Upper lobe of left lung (tissue), 6 donors: ENCODE measurements at places on chromosomes 6 and 20. TPM values are rescaled to one million over a fixed set of nuclear protein-coding genes. Genes with fewer than 3 reads are reported as not detected.

DNA sequence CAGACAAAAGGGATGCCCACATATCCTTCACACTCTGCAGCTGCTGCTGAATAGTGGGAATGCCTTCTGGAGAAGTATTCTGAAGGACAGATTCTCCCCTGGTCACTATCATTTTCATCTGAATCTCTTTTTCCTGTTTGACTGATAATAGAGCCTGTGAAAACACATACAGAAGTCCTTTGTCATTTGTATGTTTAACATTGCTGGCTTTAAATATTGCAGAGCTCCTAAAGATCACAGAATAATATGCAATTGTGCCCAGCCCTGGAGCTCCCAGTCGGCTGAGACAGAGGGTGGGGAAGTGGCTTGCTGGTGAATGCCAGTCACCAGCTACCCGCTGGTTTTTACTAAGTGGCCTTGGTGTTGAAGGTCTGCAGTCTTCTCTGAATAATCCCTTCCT lies 272.3 kb downstream of the SYNE1 start:
- DNase-seq = no peak

- DNase-seq = peak; percentile 49
Observed at GRCh38 chr6:89368107-89368506, 15.6 kb upstream of the UBE2J1 start.

GRCh38 chr6:134058622-134059366 lies 6.4 kb upstream of the SLC2A12 start:
- DNase-seq = no peak

GRCh38 chr20:13298692-13299373 lies 77.8 kb downstream of the ISM1 start:
- peak; percentile 66 for DNase-seq

DNA sequence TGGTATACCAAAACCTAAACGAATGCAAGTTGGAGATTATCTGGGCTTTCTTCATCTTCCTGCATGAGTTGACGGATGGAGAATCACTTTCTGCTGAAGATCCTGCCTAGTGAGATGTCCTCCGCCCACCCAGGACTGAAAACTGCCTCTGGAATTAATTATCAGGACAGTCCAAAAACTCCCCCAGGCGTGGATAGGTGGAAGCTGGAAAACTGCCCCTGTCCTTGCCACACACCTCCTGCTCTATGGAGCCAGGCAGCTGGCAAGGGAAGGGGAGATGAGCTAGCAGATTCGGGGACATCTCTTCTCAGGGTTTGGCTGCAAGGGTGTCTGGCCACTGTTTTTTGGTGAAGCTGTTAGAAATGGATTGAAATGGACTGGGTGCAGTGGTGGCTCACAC lies 89.3 kb upstream of the ZNFX1 start:
- DNase-seq = no peak

- no peak for DNase-seq
Observed at GRCh38 chr20:45611054-45611453, 18.5 kb upstream of the WFDC10A start.

DNA sequence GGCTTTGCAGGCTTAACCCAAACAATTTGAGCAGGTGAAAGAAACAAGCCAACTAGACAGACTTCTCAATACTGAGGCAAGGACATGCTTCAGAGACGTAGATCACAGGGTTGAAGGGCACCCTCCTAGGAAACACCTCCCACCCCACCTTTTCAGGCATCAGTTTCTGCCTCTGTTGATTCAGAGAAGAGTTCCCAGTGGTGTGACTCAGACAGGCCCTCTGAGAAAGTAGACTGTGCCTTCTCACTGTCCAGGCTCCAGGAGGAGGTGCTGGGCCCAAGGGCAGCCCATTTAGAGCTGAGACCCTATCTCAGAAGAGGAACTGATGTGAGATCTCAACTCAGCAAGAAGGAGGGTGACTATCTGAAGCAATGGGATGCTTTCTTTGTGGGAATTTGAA lies 108.1 kb downstream of the FAM50B start:
- DNase-seq = no peak

- no peak for DNase-seq
Observed at GRCh38 chr20:46833360-46833759, 61.3 kb upstream of the EYA2 start.

DNA sequence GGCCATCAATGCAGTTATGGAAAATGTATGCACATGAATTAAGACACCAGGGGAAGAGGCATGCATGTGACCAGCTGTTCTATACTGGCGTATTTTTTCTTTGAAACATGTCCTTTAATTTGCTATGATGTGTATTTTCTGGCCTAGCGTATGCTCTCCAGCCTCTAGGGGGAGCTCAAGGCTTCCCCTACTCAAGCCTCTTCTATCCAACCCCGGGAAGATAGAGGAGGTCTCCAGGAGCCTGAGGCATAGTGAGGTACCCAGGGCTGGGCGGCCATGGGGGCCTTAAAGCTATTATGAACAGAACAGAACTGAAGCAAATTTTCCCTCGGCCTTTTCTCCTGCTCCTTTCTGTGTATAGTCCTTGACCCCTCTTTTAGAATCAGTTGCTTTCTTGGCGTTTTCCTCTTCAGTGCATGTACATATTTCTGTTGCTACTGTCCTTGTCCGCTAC lies 528.9 kb downstream of the MAFB start:
- no peak for DNase-seq

DNA sequence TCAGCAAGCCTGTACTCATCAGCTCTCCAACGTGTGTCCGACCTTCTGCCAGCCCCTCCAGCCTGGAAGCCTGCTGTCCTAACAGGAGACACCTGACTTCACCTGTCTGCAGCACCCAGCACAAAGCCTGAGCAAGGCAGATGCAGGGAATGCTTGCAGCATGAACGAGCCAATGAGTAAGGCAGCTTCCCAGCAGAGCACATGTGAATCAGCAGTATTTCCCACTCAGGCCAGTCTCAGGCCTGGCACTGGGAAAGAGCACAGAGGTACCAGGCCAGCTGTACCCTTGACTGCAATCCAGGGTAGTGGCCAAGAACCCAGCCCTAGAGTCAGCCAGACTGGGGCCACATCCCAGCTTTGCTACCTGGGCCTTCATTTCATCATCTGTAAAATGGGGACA lies 120.8 kb downstream of the MAFB start:
- DNase-seq = no peak

GRCh38 chr6:5896476-5897200 lies 110.1 kb downstream of the NRN1 start:
- no peak for DNase-seq

- DNase-seq = no peak
Observed at GRCh38 chr6:160996131-160996601, 4.6 kb downstream of the MAP3K4 start.

GRCh38 chr20:46343975-46344357 lies 35.7 kb upstream of the CDH22 start:
- DNase-seq = no peak

DNA sequence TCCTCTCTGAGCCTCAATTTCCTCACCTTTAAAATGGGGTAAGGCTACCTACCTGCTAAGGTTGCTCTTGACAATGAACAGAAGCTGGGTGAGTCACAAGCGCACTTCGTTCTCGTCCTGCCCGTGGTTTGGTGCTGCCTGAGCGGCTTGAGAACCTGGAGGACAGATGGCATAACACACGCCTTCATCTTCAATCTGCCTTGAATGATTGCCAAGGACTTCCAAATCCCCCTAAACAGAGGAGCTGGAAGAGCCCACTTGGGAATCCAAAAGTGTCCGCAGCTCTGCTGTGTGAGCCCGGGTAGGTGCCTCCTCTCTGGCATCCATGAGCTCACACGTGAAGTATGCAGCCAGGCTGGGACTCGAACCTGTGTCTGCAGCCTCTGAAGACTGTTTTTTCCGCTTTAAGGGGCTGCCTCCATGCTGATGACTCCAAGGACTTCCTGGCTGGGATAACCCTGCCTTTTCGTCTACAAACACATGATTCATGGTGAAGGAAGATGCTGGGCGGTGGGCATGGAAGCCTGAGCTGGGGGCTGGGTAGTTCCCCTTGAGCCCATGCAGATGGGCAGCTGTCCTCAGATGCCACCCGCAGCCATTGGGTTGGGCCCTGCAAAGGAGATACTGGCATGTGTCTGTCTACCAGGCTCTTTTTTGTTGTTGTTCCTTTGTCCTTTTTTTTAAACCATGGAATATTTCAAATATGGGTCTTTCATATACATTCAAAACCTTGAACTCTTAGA lies 25.3 kb upstream of the CSNK2A1 start:
- DNase-seq = no peak

- DNase-seq = no peak
Observed at GRCh38 chr6:39140556-39141167, 25.7 kb upstream of the SAYSD1 start.

GRCh38 chr6:52588710-52589091 lies 11.8 kb upstream of the TRAM2 start:
- no peak for DNase-seq

GRCh38 chr20:49280463-49281058 lies 2.7 kb upstream of the ZNFX1 start:
- no peak for DNase-seq

DNA sequence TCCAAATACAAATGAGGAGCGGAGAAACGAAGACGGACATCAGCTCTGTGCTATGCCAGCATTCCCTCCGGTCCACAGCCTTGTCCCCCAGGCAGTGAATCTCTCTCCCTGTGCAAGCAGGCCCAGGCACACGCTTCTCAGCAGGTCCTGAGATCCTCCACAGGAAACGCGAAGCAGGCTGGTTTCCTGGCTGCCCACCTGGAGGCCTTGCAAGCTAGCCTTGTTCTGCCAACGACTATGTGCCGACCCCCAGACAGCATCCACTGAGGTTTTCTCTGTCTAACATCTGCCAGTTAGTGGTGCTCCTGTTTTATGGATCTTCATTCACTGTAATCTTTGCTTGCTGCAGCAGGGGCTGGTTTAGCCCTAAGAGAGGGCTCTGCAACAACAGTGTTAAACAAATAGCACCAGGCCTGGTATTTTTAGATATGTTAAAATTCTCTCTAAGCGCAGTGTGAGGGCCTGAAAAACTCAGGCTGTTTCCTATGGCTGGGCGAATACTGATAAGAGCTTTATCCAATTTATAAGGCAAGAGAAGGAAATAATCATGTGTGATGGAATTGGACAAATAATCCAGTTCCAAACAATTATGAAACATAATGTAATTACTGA lies 386.0 kb upstream of the ARID1B start:
- no peak for DNase-seq

DNA sequence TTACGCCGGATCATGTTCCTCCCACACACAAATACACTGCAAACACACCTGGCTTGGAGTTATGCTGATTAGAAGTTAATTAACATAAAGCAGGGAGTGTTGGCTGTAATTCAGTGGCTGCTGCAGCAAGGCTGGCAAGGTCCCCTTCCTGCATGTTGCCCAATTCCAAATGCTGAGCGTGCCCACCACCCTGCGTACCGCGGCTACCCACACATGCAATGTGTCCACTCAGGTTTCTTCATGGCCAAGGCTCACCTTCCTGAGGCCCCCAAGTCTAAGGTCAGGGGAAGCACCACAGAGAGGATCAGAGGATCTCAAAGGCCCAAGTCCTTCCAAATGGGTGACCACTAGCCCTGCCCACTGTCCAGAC lies 11.6 kb upstream of the PRND start:
- DNase-seq = no peak

DNA sequence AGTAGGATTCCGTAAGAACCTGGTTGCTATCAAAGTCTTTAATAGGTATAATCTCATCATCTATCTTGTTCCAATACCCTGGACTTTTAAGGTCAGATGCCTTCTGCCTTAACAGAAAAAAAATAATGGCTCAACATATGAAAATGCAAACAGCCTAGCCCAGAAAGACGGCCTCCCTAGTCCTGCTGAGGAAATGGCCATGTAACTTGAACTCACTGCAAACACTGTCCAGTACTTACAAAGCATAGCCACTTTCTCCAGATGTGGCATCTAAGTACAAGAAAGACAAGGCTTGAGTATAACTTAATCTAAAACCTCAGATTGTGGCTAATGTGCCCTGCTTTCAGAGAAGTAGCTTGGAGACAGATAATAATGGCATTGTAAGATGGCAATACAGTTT lies 26.5 kb downstream of the FASTKD5 start:
- no peak for DNase-seq

- DNase-seq = no peak
Observed at GRCh38 chr6:105902401-105903031, 183.6 kb upstream of the PRDM1 start.

GRCh38 chr6:105757512-105758200 lies 328.5 kb upstream of the PRDM1 start:
- no peak for DNase-seq

- DNase-seq = no peak
Observed at GRCh38 chr6:5412663-5413062, 151.3 kb downstream of the FARS2 start.

DNA sequence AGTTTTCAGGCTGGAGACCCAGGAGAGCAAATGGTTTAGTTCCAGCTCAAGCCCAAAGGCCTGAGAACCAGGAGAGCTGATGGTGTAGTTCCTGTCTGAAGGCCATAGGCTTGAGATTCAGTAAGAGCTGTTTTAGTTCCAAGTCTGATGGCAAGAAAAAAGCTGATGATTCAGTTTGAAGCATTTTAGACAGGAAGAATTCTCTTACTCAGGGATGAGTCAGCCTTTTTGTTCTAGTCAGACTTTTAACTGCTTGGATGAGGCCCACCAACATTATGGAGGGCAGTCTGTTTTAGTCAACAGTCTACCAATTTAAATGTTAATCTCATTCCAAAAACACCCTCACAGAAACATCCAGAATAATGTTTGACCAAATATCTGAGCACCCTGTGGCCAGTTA lies 2.5 kb downstream of the ZSCAN26 start:
- no peak for DNase-seq

DNA sequence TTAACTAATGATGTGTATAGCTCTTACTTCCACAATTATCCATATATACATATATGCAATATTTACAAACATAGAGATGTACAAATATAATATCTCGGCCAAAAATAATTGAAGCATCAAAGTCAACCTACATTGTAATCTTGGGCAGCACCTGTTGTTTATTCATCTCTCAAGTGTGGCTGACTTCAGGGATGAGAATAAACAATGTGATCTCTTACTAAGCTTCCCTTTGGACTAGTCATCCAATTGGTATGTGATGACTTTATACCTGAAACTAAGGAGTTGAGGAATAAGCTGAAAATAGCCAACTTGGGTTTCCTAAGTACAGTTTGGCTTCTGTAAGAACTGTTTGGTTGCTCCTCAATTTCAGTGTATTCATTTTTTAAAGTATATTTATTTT lies 256.6 kb downstream of the KHDC1L start:
- no peak for DNase-seq

GRCh38 chr6:116866281-116866871 lies 10.7 kb upstream of the RFX6 start:
- no peak for DNase-seq

- no peak for DNase-seq
Observed at GRCh38 chr20:9613871-9614270, 99.5 kb downstream of the LAMP5 start.

- DNase-seq = no peak
Observed at GRCh38 chr6:109788687-109789086, 97.6 kb downstream of the FIG4 start.

Gene GRM1
- not detected for total RNA-seq

Gene MYT1
- total RNA-seq = 0.09 TPM

Gene RBPJL
- not detected for total RNA-seq

Gene ENPP1
- total RNA-seq = 1.3 TPM

Gene CLPSL2
- not detected for total RNA-seq

Gene RSPO3
- 1.3 TPM for total RNA-seq

Gene ZNF334
- total RNA-seq = 3.2 TPM

Gene RGS17
- total RNA-seq = not detected

Gene COL9A1
- total RNA-seq = not detected

Gene ULBP3
- 7.0 TPM for total RNA-seq

Gene SPTLC3
- total RNA-seq = 15.4 TPM

Gene FAM209B
- total RNA-seq = not detected

Gene MOG
- not detected for total RNA-seq
